Common myeloid progenitor, CD34-positive (primary cell): ENCODE measurements at places on chromosomes 2 and 18.

GRCh38 chr2:207504513-207505170, 25.1 kb upstream of the CREB1 start:
- DNase-seq: peak; percentile 52

- DNase-seq: no peak
Measured at GRCh38 chr2:207594731-207595130, 30.5 kb downstream of the METTL21A start.

GRCh38 chr2:70580352-70580751, 26.7 kb upstream of the TGFA start:
- DNase-seq: peak; percentile 46

DNA sequence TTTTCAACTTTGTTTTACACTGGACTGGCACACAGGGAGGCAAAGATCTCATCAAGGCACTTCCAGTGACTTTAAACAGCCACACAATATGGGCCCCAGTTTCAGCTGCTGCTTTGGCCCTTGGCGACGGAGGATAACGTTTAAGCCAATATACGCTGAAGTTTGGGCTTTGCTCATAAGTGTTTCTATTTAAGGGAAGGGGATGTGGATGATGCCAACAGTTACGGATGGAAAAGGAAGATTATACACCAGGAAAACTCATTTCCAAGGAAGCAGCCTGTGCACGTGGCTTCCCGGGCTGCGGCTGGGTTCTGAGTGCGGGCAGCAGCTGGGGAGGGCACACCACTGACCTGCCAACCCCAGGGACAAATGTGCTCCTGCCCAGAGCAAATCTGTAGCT, 151.1 kb downstream of the SH3BP4 start:
- no peak for DNase-seq

- DNase-seq: no peak
Measured at GRCh38 chr18:60372132-60372531, 443 bp downstream of the MC4R start.

DNA sequence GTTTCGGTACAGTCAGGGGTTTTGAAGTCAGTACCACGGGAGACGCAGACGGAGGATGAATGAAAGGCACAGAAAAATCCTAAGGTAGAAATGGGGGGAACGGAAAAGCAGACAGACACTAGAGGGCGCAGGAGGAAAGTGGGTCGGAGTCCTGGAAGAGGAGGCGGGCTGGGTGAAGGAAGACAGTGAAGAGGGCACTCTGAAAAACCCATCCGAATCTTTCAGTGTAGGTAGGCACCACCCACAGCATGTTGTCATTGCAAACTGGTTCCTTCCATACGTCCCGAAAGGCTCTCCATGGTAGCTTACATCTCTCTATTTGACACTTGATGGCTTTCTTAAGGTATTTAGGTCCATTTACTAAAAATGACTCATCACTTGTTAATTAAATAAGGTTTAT, 18.5 kb upstream of the ZNF236 start:
- peak; percentile 69 for DNase-seq

GRCh38 chr2:190344276-190344827, 963 bp downstream of the INPP1 start:
- DNase-seq: no peak

DNA sequence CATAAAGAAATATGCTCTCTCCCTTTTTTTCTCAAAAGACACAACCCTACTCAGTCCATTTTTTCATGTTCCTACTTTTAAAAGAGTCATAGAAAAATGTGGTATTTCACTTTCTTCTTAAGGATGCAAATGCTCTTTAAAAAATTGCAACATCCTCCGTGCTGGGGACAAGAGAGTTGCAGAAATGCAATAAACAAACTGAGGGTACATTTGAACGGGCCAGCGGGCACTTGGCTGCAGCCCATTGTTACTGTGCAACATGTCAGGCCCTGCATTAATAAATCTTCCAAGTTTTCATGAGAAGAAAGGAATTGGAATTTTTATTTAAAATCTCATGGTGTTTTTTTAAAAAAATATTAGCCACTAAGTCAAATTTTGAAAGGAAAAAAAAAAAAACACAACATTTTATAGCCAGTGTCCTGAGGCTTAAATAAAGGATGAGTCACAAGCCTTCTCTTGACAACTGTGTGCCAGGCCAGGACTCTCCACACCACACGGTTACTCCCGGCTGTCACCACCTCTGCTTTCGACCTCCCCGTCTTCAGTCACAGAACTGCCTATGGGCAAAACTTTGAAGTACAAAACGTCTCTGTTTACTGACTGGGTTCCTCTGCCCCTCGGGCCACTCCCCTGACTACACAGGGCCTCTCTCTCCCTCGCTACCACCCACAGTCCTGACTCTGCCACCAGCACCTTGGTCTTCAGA, 57.5 kb upstream of the MFF start:
- DNase-seq: no peak

- DNase-seq: peak; percentile 25
Measured at GRCh38 chr2:19900931-19901441, 797 bp downstream of the TTC32 start.

- DNase-seq: no peak
Measured at GRCh38 chr18:65049586-65049985, 701.2 kb upstream of the CDH7 start.

DNA sequence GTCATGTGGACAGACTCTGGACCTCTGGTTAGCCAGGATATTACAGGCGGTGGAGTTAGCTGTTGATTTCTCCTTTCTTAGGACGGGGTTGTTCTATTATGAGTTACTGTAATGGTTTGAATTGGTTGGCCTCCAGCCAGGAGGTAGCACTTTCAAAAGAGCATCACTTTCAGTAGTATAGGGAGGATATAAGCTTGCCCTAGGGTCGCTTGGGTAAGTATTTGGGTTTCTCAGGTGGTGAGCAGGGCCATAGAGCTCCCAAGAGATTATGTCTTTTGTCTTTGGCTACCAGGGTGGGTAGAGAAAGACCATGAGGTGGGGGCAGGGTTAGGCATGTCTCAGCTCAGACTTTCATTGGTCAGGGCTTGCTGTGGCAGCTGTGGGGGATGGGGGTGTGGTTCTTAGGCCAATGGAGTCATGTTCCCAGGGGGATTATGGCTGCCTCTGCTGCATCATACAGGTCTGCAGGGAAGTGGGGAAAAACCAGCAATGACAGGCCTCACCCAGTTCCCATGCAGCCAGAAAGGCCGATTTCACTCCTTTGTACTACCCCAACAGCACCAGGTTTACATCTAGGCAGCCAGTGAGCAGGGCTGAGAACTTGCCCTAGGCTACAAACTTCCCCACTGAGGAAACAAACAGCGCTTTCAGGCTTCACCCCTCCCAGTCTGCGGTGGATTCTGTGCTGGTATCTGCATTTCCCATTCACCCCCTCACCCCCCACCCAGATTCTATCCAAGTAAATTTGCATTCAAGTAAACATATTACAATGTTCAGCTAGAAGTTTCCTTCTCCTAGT, 89.4 kb upstream of the SLC38A11 start:
- DNase-seq: no peak
